ENCODE measurements at places on chromosomes 5 and 9. TPM values are rescaled to one million over a fixed set of nuclear protein-coding genes. Genes with fewer than 3 reads are reported as not detected.

Gene ANXA6
- 244 TPM for polyA plus RNA-seq

Gene OR1L1
- not detected for polyA plus RNA-seq

Gene SQSTM1
- 102 TPM for polyA plus RNA-seq

Gene PPWD1
- 86.2 TPM for polyA plus RNA-seq

Gene SLC6A3
- 0.47 TPM for polyA plus RNA-seq

Gene ZNF300
- polyA plus RNA-seq = 39.9 TPM

Gene SLC45A2
- 0.14 TPM for polyA plus RNA-seq

Gene MEGF10
- polyA plus RNA-seq = 0.76 TPM

Gene ZNF367
- polyA plus RNA-seq = 9.8 TPM

Gene SAXO1
- 0.30 TPM for polyA plus RNA-seq

Gene PLAC8L1
- 0.62 TPM for polyA plus RNA-seq

Gene PCDHGA9
- 7.0 TPM for polyA plus RNA-seq

Gene SCGB3A2
- polyA plus RNA-seq = not detected

Gene KIF3A
- 11.3 TPM for polyA plus RNA-seq

Gene C5orf52
- polyA plus RNA-seq = not detected

Gene AJM1
- polyA plus RNA-seq = 0.71 TPM

Gene SIT1
- not detected for polyA plus RNA-seq

Gene HAVCR1
- 2.9 TPM for polyA plus RNA-seq
